ENCODE measurements at places on chromosomes 7 and 10. TPM values are rescaled to one million over a fixed set of nuclear protein-coding genes. Genes with fewer than 3 reads are reported as not detected.

DNA sequence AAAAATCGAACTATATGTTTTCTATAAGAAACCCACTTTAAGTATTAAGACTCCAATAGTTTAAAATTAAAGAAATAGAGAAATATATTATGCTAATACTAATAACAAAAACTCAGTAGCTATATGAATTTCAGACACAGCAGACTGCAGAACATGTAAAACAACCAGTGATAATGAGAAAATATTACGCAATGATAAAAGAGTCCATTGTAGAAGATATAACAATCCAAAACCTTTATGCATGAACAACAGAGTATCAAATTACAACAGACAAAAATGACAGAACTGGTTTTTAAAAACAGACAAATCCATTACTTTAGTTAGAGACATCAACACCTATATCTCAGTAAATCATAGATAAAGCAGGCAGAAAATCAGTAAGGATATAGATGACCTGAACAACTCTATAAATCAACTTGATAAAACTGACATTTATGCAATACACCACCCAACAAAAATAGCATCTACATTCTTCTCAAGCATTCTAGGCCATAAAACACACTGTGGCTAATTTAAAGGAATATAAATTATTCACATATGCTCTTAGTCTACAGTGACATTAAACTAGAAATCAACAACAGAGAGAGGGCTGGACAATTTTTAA, 669.5 kb upstream of the GHITM start:
- no peak for DNase-seq

DNA sequence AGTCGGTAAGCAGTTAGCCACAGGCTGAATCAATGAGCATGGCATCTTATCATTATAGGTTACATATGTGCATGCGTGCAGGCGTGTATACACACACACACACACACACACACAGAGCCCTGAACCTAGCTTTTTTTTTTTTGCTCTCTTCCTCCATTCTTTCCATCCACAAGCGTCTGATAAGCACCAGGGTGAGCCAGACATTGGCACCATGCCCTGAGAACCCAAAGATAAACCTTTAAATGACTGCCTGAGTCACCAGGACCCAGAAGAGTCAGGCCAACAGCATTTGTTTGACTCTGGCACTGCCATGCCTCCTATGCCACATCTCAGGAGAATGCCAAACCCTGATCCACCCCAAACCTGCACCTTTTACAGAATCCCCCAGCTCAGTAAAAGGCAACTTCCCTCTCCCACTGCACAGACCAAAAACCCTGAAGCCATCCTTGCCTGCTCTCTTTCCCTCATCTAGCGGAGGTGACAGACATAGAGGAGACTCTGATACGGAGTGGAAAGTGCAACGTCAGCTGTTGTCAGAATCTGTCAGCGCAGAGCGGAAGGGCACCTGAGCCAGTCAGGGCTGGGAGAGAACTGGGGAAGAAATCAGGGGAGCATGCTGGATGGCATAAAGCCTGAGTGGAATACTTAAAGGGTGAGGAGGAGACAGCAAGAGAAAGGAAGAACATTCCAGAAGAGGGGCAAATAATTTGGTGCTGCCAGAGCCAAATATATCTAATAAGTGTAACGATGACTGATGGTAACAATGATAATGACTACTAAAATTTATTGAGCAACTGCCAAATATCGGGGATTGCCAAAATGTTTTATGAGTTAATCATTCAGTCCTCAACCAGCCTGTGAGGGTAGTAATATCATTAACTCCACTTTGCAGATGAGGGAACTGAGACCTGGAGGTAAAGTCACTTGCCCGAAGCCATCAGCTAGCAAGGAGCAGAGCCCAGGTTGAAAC, 3.2 kb downstream of the PARP12 start:
- peak; percentile 66 for DNase-seq

- DNase-seq, result peak; percentile 75
Measured at GRCh38 chr10:71771821-71772617, 1.3 kb downstream of the VSIR start.

DNA sequence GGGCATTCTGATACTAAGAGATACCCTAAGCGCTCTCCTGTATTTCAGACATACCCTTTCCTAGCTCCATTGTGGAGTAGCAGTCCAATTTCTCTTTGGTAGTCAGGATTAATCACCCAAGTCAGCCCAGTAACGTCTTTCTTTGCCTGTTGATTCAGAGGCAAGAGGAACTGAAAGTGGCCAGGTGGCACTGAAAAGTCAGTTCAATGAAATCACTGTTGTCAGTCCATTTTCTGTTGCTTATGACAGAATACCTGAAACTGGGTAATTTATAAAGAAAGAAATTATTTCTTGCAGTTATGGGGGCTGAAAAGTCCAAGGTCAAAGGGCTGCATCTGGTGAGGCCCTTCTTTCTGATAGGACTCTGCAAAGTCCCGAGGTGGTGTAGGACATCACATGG, 40.2 kb downstream of the ANKRD61 start:
- no peak for DNase-seq

DNA sequence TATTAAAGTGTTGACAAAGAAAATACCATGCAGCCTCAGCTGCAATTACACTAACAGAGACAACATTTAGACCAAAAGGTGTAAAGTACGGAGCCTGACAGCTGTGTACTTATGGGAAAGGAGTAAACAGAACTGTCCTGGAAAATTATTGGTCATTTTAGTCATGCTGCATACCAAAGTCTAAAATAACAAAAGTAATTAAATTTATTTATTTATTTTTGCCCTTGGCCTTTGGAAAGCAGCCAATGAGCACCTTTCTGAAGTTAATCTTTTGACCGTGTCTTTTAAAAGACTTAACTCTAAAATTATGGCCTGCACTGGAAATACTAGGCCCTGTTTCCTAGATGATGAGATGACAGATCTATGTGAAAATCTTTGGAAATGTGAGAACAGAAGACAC, 597.6 kb downstream of the NXPH1 start:
- DNase-seq, result no peak

GRCh38 chr7:47940088-47941013, 7.9 kb downstream of the PKD1L1 start:
- DNase-seq, result peak; percentile 47

- peak; percentile 44 for DNase-seq
Measured at GRCh38 chr10:99927721-99928280, 81.9 kb downstream of the DNMBP start.

The IKZF5 gene
- total RNA-seq, result 7.2 TPM

DNA sequence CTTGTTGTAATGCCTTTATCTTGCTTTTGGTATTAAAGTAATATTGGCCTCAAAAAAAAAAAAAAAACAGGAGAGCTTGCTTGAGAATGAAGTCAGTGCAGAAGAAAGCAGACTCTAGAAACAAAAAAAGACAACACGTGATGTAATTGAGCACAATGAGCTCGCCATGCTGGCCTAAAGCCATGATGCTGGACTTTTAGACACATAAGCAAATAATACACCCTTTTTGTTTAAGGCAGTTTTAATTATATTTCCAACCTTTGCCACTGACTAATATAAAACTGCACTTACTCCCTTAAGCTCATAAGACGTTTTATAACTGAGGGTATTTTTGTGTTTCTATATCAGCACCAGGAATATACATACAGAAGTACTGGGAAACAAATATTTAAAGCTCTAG, 798.3 kb downstream of the KCNMA1 start:
- no peak for DNase-seq

All from hepatocyte (in vitro differentiated cells).